ENCODE measurements at places on chromosomes 13 and 19.

DNA sequence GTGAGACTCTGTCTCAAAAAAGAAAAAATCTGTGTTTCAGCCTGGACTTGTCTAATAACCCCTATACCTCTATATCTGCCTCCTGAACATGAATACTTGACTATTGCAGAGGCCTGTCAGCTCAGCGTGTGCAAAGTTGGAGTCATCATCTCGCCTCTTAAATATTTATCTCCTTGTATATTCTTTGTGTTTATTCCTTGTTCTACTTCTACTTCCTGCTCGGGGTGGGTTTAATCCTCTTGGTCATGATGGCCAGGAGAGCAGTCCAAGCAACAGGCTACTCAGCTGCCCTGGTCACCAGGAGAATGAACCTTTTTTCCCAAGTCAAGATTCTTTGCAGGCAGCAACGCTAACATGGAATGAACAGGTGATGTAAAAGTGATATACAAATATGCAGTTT lies 119.1 kb downstream of the PCCA start:
- DNase-seq, result no peak
- no peak overlapping the region for H3K4me3 ChIP-seq
- no peak overlapping the region for H3K27ac ChIP-seq
- peaks cover 6% of the 10 kb centered on the region for H3K4me1 ChIP-seq

DNA sequence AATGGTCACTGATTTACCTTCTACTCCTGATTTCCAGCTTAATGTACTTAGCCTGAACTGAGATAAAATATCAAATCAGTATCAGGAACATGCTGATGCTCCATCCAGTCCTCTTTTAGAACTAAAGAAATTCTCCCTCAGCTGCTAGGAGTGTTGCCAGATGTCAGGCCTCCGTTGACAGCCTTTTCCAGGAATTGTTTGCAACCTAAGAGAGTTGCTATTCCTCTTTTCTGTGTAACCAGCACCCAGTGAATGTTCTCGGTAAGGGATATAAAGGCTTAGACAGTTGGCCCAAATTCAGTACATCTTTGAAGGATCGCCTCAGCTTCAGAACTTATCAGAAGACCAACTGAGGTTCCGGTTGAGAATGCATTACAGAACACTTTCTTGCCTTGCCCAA lies 559.0 kb downstream of the PCDH17 start:
- H3K27ac ChIP-seq, result no peak overlapping the region
- H3K4me3 ChIP-seq, result no peak overlapping the region
- H3K27me3 ChIP-seq, result no peaks in the 10 kb centered on the region
- no peaks in the 10 kb centered on the region for H3K4me1 ChIP-seq

DNA sequence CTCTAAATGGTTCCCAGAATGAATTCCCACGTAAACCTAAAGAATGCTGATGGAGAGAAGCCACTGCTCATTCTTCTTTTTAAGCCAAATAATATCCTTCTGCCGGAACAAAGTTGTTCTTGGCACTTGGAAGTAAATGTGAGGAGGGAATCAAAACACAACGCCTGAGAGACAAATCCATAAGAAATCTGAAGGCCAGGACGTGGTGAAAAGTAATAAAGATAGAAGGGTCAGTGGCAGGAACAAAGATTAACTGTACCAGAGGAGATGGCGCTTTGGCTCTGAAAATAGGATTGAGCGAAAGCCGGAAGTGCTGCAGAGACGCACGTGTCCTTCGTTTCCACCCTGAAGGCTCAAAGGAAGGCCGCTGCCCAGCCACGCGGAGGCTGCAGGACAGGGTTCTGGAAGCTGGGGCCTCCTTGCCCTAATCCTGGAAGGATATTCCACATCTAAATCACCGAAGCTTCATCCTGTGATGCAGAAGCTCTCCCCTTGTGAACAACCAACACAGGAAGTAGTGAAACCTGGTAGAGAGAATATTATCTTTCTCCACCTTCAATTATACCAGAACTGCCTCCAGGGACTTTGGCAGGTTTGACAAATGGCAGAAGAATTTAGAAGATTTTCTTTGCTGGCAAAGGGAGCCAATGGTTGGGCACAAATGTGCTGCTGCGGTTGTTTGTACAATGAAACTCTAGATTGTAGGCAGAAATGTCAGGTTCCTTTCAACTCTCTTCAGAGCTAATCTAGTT lies 214.6 kb upstream of the SERP2 start:
- H3K27me3 ChIP-seq, result no peaks in the 10 kb centered on the region
- DNase-seq, result no peak
- H3K36me3 ChIP-seq, result no peaks in the 10 kb centered on the region
- peaks cover 55% of the 10 kb centered on the region for H3K4me1 ChIP-seq

DNA sequence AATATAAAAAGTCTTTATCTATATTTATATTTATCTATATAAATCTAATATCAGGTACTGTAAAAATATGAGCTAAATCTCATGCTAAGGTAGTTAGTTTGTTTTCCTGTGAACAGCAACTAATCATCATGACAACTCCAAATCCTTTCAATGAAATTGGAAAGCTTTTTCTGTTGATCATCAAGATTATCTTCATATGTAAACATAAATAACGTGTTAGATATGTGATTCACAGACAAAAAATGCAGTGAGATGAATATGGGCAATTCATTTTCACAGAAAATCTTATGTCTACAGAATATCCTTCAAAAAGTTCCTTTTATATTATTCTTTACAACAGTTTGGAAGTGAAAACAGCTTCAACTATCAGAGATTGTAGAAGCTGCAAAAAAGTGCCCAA lies 41.7 kb upstream of the EEF1AKMT1 start:
- DNase-seq, result no peak
- H3K36me3 ChIP-seq, result no peaks in the 10 kb centered on the region
- no peaks in the 10 kb centered on the region for H3K27me3 ChIP-seq
- H3K27ac ChIP-seq, result no peak overlapping the region

DNA sequence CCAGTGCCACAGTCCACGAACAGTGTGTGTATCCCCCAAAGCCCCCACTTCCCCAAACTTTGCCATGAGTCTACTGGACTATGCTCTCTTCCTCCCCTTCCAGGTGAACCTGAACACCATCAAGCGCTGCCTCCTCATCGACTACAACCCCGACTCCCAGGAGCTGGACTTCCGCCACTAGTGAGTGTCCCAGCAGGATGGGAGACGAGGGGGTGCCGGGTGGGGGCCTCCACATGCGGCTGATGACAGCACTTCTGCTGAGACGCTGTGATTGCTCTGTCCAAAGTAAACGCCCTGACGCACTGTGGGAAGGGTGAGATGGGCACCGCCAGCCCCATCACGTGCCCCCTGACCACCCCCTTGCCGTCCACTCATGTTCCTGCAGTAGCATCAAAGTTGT lies 2.0 kb upstream of the P2RY11 start:
- no peak overlapping the region for H3K4me3 ChIP-seq
- no peaks in the 10 kb centered on the region for H3K27me3 ChIP-seq
- no peak overlapping the region for H3K27ac ChIP-seq
- H3K36me3 ChIP-seq, result peaks cover 40% of the 10 kb centered on the region

DNA sequence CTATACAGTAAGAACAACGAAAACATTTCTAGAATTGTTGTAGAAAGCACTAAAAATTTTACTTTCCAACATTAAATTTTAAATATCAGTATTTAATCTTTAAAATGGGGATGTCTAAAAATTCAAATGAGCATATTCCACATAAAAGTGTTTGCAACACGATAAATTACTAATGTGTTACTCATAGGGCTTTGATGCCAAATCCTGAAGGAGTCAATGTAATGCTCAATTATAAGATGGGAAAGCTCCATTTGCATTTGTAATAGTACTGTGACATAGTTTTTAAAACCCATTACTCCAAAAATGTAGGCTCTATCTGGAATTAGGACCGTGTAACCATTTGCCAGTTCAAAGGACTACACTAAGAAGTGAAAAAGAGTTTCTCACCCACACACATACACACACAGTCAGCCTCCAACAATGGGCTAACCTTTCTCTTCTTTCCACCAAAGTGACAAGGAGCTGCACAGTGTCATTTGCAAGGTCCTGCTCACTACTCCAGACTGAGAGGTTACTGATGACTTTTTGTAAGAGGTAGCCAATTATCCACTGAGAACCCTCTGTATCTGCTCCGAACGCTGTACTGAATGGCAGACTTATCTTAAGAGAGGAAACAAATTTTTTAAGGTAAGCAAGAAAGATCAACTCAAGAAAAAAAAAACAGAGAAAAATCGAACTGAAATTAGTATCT lies 26.1 kb upstream of the EEF1AKMT1 start:
- no peaks in the 10 kb centered on the region for H3K4me1 ChIP-seq
- no peaks in the 10 kb centered on the region for H3K36me3 ChIP-seq
- H3K27me3 ChIP-seq, result no peaks in the 10 kb centered on the region

DNA sequence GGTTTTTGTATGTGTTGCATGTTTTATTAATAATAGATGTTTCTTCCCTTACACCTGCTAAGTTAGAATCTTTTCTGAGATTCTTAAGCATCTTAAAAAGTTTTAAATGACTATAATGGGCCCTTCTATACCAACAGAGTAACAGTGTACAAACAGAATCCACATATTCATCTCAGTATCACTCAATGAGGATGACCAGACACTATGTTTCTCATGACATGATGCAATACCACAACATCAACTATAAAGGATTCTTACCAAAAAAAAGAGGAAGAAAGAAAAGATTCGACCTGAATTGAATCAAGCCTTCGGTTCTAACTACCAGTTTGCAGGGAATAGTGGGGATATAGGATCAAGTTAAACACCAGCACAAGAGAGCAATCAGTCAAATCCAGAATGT lies 56.5 kb downstream of the INTS6 start:
- no peaks in the 10 kb centered on the region for H3K4me1 ChIP-seq
- peaks cover 40% of the 10 kb centered on the region for H3K36me3 ChIP-seq
- H3K27me3 ChIP-seq, result no peaks in the 10 kb centered on the region
- no peak for DNase-seq
- no peak overlapping the region for H3K4me3 ChIP-seq
- H3K27ac ChIP-seq, result no peak overlapping the region

Measured in esophagus squamous epithelium (tissue), 5 donors.